ENCODE measurements at places on chromosomes 1 and 21. TPM values are rescaled to one million over a fixed set of nuclear protein-coding genes. Genes with fewer than 3 reads are reported as not detected.

Gene PYGO2
- total RNA-seq: 5.4 TPM

Gene CFHR1
- total RNA-seq: not detected

Gene LENEP
- not detected for total RNA-seq

Gene TSTD1
- 106 TPM for total RNA-seq

Gene SLAMF7
- not detected for total RNA-seq

DNA sequence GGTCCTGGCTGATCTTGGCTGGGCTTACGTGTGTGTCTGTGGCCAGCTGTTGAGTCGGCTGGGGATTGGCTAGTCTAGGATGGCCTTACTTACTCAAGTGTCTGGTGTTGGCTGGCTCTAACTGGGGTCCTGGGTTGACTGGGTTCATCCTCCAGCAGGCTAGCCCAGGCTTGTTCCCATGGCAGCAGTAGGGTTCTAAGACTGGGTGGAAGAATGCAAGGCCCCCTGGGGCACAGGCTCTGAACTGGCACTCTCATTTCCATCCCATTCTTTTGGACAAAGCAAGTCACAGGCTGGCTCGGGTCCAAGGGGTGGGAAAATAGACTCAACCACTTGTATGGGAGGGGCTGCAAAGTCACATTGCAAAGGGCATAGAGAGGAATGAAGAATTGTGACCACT lies 7.9 kb upstream of the OPRD1 start:
- DNase-seq: no peak

DNA sequence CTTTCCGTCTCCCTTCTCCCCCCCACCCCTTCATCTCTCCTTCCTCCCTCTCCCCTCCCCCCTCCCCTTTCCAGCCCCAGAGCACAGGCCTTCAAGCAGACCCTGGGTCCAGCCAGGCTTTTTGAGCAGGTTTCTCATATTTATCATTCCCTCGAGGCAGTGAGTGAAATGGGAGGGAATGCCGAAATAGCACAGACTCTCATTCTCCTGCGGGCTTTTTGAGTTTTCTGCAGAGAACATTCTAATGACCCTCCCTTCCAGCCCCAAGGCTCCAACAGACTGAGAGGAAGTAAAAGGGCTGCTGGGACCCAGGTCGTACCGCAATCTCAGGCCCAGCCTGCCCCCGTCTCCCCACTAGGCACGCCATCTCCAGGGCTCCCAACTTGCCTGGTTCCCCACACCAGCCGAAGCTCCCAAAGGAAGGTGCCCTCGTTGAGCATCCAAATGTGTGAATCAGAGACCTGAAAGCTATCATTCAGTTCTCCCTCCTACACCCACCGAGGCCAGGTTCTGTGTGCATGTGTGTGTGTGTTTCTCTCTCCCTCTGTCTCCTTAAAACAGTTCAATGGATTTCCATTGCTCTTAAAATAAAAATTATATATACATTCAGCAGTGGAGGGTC lies 22.3 kb downstream of the ACTA1 start:
- no peak for DNase-seq

GRCh38 chr1:209809611-209810010 lies 3.7 kb upstream of the IRF6 start:
- peak; percentile 70 for DNase-seq

- no peak for DNase-seq
Observed at GRCh38 chr1:215160351-215160750, 77.8 kb downstream of the KCNK2 start.

DNA sequence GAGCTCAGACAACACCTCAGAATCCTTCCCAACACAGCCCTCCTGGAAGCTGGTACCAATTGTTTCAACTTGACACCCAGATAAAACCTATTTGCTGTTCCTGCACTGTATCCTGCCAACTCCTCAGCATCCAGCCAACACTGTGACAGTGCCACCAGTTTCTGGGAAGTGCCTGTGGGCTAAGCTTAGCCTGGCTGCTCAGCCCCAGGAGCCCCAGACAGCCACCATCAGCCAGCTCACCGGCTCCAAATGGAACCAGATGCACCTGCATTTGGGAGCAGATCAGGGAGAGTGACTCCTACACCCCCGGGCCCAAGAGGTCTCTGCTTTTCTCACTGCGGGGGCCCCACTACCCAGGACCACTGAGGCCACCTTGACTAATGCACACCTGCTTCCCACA lies 24.9 kb downstream of the KCNN3 start:
- no peak for DNase-seq

All from renal cortical epithelial cell (primary cell).